ENCODE measurements at places on chromosomes 3 and 15.

DNA sequence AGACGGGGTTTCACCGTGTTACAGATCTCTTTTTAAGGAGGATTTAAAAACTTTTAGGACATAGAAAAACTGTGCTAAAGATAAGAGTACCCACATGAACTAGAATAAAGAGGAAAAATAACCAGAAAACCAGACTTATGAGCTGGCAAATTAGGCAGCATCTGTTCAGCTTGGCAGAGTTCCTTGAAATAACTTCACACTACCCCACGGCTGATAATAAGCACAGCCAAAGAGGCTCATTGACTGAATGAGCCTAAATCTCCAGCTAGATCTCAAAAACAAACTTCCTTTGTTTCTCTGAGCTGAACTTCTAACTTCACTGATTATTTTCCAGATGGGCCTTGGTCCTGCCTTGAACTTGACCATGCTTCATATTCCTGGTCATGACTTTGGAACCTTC, 26.7 kb upstream of the PIK3R4 start:
- DNase-seq: no peak

DNA sequence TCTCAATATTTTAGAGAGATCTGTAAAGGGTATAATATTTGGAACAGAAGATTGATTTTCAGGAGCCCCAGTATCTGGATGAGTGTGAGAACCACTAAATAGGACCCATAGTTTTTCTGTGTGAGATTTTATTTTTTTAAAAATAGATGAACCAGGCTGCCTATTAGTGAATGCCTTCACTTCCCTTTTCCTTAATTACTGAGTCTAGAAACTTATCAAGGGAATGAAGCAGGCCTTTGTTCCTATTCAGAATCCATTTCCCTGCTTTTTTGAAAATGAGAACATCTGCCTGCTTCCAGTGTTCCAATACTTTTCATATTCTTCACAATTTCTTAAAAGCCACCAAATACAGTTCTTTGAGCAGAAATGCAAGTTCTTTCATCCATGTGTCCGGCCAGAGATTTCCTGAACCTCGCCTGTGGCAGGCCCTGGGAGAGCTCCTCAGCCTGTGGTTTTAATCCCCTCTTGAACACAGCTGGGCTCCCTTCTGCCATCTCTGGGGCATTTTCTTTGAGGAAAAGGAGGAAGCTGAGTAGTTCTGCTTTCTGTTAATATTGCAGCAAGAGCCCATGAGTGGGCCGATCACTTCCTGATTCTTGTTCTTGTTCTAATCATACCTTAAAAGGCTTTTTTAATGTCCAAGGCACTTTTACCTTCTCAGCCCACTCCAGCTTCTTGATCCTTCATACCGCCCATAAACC, 4.7 kb downstream of the EHD4 start:
- DNase-seq: no peak

GRCh38 chr15:41048397-41048796, 67.7 kb downstream of the INO80 start:
- DNase-seq: no peak

DNA sequence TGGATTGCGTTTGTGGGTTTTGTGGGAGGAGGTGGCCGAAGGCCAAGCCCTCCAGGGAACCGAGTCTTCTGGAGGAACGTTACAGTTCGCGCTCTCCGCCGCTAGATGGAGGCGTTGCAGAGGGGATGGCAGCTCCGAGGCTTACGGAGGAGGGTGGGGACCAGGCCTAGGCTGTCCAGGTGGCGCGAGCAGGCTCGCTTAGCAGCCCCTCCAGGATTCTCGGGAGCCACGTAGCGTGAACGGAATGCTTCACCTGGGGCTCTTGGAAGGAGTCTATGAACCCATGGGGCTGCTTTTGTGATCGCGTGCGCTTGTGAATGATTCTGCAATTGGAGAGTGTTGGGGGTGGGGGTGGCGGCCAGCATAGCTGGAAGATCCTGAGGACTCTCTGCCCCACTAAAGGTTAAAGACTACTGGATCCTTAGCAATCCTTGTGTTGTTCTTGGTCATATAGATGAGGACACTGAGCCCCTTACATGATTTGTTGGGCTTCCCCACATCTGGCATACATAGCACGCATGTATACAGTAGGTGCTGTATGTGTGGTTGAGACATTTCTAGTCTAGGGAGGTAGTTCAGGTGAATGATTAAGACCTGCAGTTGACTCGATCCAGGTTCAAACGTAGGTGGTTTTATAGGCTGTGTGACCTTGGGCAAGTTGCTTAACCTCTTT, 25.7 kb downstream of the FAM3D start:
- DNase-seq: no peak

GRCh38 chr15:99474909-99475753, 90.7 kb upstream of the MEF2A start:
- DNase-seq: no peak

GRCh38 chr15:96431786-96432185, 101.3 kb downstream of the NR2F2 start:
- DNase-seq: no peak

GRCh38 chr3:17847156-17847555, 104.7 kb upstream of the TBC1D5 start:
- no peak for DNase-seq

DNA sequence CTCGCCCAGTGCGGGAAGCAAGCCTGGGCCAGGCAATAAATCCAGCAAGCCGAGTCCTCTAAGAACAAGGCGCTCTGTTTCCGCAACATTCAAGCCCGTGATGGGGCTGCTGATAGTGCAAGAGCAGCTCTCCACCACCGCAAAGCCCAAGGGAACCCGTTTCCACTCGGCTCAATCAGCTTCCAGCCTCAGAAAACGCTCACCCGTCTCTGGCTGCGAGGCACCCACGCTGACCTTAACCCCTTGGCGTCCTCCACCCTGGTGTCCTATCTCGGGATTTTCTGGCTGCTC, 17.8 kb downstream of the SPATA12 start:
- no peak for DNase-seq

DNA sequence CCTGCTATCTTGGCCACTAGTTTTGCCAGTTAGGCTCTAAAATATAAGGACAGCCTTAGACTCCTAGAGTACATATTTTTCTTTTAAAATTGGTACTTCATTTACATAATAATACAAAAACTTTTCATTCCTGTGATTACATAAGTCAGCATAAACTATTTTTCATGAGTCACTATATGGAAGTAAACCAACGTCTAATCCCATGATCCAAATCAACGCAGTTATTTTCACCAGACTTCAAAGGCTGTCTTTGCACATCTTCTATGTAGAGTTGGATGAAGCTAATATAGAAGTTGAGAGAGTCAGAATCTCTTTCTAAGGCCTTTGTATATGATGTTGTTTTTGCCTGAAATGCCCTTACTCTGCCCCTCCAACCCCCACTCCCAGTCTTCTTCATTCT, 7.6 kb upstream of the MFSD1 start:
- no peak for DNase-seq

- no peak for DNase-seq
Observed at GRCh38 chr15:80191198-80191597, 38.4 kb downstream of the FAH start.

DNA sequence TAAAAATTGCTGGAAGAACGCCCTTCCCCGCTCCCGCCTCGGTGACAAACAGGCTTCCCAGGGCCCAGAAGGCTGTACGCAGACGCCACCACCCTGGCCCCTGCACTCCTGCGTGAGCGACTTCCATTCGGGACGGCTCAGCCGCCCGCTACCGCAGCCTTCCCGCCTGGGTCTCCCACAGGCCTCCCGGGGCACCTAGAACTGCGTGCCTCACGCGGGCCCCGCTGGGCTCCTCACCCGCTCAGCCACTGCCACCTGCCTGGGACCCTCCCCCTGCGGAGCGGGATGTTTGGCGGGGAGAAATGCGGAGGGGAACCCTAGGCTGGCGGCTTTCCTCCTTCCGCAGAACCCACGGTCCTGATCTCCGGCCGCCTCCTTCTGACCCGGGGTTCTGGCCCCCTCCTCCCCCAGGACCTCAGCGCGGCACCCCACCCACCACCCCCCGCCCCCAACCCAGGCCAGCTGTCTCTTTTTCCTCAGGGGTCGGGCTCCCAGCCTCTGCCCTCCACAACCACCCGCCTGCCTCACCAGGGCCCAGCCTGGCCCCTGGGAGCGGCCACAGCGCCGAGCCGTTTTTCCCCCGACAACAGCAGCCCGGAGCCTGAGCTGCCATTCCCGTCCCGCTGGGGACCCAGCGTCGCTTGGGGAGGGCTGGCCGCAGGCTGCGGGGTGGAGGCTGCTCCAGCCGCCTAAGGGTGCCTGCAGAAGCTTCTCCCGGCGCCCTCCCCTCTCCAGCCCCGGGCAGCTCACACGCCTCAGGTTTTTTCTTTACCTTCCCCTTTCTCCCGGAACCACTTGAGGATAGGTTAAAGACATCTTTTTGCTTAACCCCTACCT, 27.6 kb upstream of the RAB7A start:
- peak; percentile 12 for DNase-seq

DNA sequence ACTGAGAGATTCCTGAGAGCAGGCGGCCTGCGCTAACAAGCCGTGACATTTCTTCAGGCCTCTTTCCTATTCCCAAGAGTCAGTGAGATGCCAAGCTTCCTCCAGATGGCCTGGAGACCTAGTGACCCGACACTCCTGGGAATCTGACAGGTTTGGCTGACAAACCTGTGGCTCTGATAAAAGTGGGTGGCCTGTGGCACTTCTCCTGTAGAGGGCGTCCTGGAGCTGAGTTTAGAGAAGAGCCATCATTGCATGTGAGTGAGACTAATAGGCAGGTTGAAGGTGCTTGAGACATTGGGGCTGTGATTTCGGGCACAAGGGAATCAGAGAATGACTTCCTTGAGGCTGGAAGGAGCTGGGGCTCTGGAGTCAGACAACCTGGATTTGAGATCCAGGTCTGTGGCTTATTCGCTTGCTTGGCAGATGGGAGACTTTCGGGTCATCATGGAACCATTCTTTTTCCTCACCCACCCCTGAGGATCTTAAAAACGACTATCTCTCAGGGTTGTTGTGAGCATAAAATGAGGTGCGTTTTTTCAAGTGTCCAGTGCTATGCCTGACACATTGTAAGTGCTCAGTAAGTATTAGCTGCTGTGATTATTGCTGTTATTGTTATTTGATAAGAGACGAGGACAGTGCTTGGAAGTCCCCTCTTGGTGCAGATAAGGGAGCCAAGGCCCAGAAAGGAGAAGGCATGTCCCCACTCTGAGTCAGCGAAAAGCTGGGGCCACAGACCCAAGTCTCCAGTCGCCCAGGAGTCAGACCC, 77.2 kb downstream of the SCN10A start:
- no peak for DNase-seq

DNA sequence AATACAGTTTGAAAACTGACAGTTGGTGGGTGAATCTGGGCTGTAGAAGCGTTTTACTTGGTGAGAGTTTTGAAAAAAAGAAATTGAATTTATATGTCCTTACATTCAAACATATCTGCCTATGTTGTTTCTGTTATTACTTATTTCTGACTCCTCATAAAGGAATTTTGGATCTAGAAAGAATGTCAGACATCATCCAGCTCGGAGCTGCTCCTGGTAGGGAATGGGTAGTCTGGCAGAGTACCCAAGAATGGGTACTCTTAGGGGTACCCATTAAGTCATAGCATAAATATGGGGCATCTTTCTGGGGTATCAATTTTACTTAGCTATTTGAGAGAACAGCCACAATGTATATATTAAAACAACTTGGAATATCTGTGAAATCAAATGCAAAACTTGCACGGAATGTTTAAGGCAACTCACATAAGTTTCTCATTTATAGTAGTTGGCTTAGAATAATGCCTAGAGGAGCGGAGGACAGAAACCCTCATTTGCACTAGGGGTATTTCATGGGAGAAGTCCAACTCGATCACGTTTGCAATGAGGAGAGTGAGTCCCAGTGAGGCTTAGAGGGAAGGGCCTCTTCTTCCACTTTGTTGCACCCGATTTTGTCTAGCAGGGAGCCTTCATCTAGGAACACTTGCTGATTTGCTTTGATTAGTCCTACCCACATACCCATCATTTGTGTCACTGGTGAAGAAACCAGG, 2.4 kb upstream of the LARP6 start:
- no peak for DNase-seq

- no peak for DNase-seq
Observed at GRCh38 chr15:91127236-91127955, 27.3 kb downstream of the SV2B start.

GRCh38 chr15:67089217-67090193, 24.1 kb downstream of the SMAD3 start:
- DNase-seq: no peak

Measured in right renal pelvis (tissue), 4 donors.